C1 segment of cervical spinal cord (tissue), 14 donors: ENCODE measurements at places on chromosomes 6 and 20.

- DNase-seq, result no peak
These were observed 42.9 kb upstream of the MAP7 start for GRCh38 chr6:136592930-136593673.

DNA sequence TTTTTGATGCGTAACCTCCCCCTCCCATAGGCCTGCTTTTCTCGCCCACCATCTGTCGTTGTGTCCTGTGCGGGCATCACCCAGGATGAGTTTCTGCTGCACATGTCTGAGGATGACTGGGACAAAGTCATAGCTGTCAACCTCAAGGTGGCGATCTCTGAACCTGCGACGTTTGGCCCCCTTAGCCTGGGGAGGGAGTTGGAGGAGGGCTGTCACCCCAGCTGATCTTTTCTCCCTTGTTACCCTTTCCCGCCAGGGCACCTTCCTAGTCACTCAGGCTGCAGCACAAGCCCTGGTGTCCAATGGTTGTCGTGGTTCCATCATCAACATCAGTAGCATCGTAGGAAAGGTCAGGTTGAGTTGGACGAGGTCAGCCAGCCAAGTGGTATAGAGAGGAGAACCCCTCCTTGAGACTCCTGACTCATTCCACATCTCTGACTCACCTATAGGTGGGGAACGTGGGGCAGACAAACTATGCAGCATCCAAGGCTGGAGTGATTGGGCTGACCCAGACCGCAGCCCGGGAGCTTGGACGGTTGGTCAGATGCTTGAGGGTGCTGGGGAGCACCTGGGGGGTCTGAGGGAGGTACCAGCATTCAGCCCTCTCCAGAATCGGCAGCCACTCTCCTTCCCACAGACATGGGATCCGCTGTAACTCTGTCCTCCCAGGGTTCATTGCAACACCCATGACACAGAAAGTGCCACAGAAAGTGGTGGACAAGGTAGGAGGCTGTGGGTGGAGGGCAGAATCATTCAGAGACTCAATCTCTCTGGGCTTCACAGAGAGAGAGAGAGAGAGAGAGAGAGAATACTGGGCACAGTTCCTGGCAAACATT, 954 bp downstream of the HSD17B8 start:
- DNase-seq, result no peak

DNA sequence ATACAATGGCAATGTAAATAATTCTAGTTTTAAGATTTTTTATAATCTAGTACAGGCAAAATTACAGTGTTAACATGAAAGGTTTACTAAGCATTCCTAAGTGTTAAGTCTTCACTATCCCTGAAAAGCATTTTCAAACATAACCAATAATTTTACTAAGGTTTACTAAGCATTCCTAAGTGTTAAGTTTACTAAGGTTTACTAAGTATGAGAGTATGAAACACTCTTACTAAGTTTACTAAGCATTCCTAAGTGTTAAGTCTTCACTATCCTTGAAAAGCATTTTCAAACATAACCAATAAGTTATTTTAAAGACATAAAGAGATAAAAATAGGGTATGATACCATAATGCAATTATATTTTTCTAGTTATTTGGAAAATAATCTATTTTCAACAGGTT, 82.6 kb downstream of the PRSS35 start:
- DNase-seq, result no peak

- DNase-seq, result no peak
These were observed 79.3 kb upstream of the PMEPA1 start for GRCh38 chr20:57788936-57789613.

DNA sequence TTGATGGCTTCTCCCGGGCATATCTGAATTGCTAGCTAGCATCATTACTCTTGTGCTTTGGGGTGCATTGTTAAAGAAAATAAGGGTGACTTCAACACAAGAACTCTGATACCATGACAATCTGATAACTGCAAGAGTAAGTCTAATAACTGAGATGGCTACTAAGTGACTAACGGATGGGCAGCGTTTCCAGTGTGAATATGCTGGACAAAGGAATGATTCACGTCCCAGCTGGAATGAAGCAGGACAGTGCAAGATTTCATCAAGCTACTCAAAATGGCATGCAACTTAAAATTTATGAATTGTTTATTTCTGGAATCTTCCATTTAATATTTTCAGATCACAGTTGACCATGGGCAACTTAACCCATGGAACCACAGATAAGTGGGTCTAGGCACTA, 31.7 kb downstream of the MOXD1 start:
- DNase-seq, result no peak

DNA sequence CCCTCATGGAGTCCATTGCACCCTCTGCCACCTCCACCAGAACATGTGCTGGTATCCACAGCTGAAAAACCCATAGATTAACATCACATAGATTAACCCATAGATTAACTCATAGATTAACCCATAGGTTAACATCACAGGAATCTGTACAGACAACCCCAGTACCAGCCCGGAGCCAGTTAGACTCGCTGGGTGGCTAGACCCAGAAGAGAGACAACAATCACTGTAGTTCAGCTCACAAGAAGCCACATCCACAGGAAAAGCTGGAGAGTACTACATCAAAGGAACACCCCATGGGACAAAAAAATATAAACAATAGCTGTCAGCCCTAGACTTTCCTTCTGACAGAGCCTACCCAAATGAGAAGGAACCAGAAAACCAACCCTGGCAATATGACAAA, 25.1 kb downstream of the SERPINB9 start:
- DNase-seq, result no peak

DNA sequence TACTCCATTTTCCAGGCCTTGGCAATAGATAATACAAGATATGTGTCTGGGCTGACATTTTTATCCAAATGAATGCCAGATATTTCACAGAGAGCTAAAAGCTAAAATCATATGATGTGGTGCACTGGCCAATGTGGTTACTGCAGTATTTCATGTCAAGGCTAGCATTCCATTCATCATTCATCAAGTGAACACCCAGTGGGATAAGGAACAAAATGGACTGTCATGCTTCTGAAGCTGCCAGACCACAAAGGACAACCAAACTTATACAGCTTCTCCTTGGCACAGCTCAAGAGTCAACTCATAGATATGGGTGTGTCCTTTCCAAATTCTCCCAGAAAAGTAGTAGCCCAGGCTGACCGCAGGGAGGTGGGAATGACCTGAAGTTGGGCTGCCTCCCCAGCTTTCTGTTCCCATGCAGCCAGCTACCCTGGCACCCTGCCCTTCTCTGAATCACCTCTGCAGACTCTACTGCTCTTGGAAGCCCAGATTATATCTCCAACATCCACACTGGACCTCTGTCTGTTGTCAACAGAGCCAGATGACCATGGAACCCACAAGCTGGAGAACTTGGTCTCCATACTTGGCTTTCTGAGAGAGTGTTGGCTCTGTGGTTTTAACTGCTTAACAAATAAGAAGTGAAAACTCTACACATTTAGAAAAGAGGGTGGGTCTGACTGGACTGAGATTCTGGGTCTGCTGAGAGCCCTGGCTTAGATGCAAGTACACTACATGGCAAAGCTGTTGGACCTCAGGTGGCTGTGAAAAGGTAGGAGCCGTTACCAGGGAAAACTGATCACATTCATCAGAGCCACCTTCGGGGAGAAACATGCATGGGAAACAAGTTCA, 122.8 kb downstream of the ALDH8A1 start:
- DNase-seq, result no peak

DNA sequence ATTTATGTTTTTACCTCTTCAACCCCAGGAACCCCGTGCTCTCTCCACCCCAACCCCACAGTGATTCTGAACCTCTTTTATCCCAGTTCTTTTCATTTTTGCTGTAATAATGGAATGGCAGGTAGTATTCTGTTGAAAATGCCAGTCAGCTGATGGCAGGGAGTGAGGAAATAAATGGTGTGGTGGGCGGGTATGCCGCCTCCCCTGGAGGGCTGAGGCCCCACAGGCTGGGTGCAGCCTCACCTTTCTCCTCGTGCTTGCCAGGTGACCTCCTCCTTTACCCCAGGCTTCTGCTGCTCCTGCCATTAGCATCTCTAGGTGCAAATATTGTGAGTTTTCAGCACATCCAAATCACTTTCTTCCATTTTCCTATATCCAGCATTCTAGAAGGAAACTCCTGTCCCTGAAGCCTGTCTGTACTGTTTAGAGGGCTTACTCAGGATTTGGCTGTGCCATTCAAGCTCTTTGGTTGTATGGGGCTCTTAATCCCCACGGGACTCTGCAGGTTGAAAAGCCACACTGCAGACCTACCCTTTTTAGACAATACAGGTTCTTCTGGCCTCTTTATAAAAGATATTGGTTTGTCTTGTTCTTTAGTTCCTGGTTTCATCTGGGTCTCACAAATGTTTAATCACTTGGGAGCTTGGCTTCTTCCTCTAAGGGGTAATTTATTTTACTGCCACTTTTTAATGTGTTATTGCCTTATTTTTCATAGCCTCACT, 201.8 kb downstream of the JARID2 start:
- DNase-seq, result no peak

DNA sequence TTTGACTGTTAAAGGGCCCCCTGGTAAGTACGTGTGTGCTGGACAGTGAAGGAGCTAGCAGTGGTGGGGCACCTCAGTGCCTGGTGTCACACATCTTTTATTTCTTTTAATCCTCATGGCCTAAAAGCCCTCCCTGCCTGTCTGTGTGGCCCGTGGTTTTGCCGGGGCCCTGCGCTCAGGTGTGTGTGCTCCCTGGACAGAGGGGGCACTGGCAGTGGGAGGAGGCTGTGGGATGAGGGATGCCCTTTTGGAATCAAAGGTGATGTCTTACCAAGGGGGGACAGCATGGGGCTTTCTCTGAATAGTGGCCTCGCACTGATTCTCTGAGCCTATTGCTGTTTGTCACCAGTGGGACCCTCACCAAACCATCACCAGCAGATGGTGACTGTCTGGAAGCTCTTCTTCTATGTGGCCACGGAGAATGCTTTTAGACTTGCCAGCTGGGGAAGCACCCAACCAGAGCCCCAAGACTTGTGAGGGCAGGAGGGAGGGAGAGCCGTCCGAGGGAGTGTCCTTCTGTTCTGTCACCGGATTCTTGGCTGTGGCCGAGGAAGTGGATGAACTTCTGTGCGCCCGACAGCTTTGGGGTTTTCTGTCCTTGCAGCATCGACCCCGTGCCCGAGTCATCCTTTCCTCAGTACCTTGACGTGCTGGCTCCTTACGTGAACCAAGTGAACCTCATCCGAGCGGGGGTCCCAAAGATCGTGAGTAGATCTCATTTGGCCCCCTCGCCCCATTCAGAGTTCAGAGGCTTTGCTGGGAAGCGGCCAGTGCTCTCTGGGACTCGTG, 18.1 kb downstream of the PNLDC1 start:
- no peak for DNase-seq

- no peak for DNase-seq
These were observed 22.3 kb downstream of the LAMA5 start for GRCh38 chr20:62344782-62345181.
